Naive thymus-derived CD4-positive, alpha-beta T cell (primary cell): ENCODE measurements at places on chromosomes 6 and 20. TPM values are rescaled to one million over a fixed set of nuclear protein-coding genes. Genes with fewer than 3 reads are reported as not detected.

DNA sequence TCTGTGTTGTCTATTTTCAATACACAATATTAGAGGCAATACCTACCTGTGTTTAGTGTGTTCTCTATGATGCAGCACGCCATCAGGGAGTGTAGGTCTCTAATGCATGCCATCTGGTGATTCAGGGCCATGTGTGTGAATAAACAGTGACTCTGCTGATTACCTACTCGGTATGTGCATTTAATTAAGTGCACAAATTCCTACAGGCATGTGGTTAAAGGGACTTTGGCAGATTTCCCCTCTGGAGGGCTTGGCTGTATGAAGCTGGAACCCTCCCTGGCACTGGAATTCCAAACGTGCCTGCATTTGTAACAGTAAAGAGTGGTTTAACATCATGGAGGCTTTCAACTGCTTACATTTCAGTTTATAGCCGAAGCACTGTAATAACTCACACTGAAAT is 401.5 kb upstream of the SASH1 start:
- DNase-seq, result no peak
- H3K27ac ChIP-seq, result no peak overlapping the region
- no peaks in the 10 kb centered on the region for H3K27me3 ChIP-seq
- no peaks in the 10 kb centered on the region for H3K36me3 ChIP-seq
- H3K4me1 ChIP-seq, result no peaks in the 10 kb centered on the region

DNA sequence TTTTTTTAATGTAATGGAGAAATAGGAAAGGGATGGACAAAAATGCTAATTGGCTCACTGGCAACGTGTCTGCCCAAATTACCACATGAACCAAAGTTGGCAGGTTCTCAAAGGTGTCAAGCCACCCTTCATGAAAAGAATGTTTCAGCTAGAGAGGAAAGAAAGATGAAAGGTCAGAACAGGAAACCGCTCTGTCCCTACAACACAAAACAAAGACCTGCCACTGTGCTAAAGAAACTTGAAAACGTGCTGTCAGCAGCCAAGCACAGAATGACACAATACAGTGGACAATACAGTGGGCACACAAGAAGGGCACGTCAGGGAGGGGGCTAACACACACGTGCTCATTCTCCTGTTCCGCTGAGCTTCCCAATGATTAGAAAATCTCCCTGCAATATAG is 4.9 kb downstream of the PREP start:
- no peak for DNase-seq
- H3K4me1 ChIP-seq, result peaks cover 34% of the 10 kb centered on the region
- no peak overlapping the region for H3K27ac ChIP-seq
- H3K27me3 ChIP-seq, result no peaks in the 10 kb centered on the region
- H3K36me3 ChIP-seq, result peaks cover 6% of the 10 kb centered on the region
- H3K4me3 ChIP-seq, result no peak overlapping the region

DNA sequence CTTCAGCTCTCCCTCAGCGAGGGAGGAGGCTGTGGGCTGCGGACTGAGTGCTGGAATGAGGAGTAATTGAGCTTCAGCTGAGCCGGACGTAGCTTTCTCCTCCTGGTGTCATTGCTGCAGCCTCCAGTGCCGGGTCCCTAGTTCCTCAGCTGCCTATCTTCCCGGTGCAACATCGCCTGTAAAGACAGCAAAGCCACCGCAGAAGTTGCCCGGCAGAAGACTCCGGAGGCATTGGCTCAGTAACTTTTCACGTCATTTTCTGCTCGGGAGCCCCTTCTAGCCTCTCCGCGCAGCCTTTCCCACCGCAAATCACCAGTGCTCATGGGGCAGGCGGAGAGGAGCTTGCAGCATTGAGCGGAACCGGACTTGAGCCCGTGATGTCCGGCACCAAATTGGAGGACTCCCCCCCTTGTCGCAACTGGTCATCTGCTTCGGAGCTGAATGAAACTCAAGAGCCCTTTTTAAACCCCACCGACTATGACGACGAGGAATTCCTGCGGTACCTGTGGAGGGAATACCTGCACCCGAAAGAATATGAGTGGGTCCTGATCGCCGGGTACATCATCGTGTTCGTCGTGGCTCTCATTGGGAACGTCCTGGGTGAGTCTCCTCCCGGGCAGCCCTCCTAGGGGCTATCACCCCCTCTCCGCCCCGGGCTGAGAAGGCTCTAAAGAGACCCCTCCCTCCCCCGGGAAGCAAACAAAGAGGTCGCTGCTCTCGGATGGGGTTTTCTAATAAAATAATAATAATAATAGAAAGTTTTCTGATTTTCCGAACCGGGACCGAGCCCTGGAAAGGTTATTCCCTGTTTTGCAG is at the start of gene HCRTR2:
Gene HCRTR2 (plus strand): TSS at position 305 of the 816 bp plus-strand sequence. CDS start 73 bp downstream, at position 378.
- no peaks in the 10 kb centered on the region for H3K36me3 ChIP-seq
- H3K4me1 ChIP-seq, result no peaks in the 10 kb centered on the region
- H3K27ac ChIP-seq, result no peak within 1 kb of the TSS
- H3K4me3 ChIP-seq, result no peak within 1 kb of the TSS
- DNase-seq, result no peak

DNA sequence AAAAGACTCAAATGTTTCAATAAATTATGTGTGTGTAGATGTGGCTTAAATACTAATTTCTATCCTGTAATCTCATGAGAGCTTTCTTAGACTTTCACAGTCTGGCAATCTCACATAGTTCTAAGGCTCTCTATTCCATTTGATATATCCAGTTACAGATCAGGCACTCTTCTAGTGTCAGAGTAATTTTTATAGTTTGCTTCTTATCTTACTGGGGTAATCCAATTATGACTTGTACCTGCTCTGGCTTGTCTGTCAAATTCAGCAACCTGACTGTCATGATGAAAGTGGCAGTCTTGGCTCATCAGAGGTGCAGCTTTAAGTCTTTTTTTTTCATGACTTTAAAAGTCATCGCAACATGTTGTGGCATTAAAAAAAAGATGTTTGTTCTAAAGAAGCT is 513.2 kb upstream of the MAN1A1 start:
- H3K4me3 ChIP-seq, result no peak overlapping the region
- H3K36me3 ChIP-seq, result no peaks in the 10 kb centered on the region
- no peak for DNase-seq

DNA sequence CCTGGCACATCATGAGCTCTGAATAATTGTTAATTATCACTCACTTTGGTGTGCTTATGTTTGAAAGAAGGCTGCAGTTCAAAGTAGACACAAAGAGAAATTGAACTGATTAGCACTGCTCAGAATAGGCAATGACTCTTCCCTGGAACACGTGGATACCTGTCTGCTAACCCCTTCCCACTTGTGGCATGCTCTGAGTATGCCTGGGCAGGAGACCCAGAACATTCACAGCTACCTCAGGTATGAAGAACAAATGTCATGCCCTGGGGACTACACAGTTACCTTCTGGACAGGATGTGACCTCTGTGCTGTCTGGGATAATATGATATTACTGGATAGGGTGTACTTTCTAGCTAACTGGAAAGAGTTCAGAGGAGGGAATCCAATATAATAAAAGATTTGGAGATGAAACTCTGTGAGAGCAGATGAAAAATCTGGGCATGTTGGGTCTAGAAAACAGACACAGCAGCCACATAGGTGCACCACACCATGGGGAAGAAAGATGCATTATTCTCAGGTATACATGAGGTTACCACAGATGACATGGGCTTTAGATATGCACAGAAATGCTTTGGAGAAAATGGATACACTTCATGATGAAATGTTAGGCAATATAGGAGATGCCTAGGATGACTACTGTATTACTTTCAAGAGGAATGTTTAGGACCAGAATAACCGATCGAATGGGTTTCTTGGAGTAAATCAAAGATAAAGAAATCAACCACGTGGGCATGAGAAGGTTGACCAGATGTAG is 324.2 kb upstream of the PREP start:
- no peaks in the 10 kb centered on the region for H3K36me3 ChIP-seq
- H3K4me1 ChIP-seq, result no peaks in the 10 kb centered on the region
- no peak overlapping the region for H3K27ac ChIP-seq
- H3K27me3 ChIP-seq, result no peaks in the 10 kb centered on the region

GRCh38 chr6:7960848-7961247 is 50.3 kb upstream of the TXNDC5 start:
- no peaks in the 10 kb centered on the region for H3K4me1 ChIP-seq
- no peak for DNase-seq
- no peak overlapping the region for H3K4me3 ChIP-seq

The COMMD7 gene
- 61.0 and 66.3 TPM in 2 replicates for total RNA-seq

The SRSF12 gene
- total RNA-seq, result 0.56 TPM

DNA sequence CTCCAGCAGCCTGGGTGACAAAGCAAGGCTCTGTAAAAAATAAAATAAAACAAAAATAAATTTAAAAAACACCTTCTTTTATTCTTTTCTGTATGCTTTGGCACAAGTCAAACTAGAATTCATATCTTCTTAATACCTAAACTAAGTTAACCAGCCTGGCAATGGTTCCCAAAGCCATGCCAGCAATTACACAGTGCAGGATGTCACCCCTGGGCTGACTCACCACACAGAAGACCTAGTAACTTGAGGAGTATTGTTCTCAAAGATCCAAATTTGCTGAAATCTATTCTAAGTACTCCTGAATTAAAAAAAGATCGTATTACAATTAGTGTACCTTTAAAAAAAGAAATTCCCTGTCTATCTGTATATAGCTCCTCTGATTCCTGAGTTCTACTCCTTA is 162.7 kb upstream of the SGK1 start:
- DNase-seq, result no peak
- H3K27me3 ChIP-seq, result no peaks in the 10 kb centered on the region
- H3K4me1 ChIP-seq, result no peaks in the 10 kb centered on the region
- no peaks in the 10 kb centered on the region for H3K36me3 ChIP-seq

The PKIG gene
- total RNA-seq, result 3.3 TPM

DNA sequence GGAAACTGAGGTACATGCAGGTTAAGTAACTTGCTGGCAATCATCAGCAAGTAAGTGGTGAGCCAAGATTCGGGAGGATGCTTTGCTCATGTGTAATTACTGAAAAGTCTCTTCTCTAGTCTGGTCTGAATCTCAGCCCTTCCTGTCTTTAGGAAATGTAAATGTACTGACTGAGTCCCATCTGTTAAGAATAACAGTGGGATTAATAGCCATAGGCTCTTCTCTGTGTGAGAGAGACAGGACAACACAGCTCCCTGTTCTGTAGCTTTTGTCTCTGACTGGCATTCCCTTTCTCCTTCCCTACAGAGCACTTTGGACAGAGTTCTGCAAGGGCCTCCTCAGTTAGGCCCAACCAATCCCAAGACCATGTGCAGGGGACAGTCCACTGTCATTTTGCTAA is 131.3 kb upstream of the OGFRL1 start:
- no peak overlapping the region for H3K27ac ChIP-seq
- DNase-seq, result no peak
- H3K36me3 ChIP-seq, result no peaks in the 10 kb centered on the region
- no peaks in the 10 kb centered on the region for H3K27me3 ChIP-seq

DNA sequence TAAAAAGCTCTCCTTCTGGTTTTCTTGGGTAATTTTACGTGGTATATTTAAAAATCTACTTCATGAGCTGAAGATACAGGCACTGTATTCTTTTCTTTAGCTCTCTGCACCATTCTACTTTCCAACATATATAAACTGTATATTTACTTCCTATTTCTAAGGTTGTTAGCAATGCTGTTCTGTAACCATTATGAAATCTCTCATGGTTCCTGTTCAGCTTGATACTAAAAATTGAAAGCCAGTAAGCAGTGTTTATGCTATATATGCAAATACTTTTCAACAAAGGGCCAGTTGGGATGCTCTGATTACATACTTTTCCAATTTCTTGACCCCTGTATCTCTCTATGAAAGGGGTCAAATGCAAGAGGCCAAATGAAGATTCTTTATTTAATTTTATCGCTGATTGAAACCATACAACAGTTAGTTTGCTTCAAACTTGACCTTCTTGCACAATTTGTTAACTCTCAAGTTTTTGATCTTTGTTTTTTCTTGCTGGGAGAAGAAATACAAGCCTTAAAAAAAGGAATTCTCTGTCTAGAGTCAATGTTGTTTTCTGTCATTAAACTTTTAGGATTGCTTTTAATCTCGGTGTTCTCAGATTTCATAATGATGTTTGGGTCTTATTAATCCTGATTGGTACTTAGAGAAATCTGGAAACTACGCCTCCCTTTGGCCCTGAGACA is 223.2 kb downstream of the PRL start:
- H3K27ac ChIP-seq, result no peak overlapping the region
- no peak overlapping the region for H3K4me3 ChIP-seq
- H3K27me3 ChIP-seq, result no peaks in the 10 kb centered on the region
- no peaks in the 10 kb centered on the region for H3K36me3 ChIP-seq

DNA sequence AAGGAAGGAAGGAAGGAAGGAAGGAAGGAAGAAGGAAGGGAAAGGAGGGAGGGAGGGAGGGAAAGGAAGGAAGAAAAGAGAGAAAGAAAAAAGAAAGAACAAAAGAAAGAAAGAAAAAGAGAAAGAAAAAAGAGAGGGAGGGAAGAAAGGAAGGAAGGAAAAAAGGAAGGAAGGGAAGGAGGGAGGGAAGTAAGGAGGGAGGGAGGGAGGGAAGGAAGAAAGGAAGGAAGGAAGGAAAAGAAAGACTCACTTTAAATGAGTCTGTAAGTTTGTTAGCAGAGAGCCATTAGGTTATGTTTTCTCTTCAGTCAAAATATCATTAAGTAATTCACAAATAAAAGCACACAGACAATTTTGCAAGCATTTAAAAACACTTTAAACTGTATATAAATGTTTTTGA is 44.0 kb upstream of the SASH1 start:
- no peaks in the 10 kb centered on the region for H3K36me3 ChIP-seq
- no peak for DNase-seq
- no peak overlapping the region for H3K4me3 ChIP-seq
- no peaks in the 10 kb centered on the region for H3K4me1 ChIP-seq

DNA sequence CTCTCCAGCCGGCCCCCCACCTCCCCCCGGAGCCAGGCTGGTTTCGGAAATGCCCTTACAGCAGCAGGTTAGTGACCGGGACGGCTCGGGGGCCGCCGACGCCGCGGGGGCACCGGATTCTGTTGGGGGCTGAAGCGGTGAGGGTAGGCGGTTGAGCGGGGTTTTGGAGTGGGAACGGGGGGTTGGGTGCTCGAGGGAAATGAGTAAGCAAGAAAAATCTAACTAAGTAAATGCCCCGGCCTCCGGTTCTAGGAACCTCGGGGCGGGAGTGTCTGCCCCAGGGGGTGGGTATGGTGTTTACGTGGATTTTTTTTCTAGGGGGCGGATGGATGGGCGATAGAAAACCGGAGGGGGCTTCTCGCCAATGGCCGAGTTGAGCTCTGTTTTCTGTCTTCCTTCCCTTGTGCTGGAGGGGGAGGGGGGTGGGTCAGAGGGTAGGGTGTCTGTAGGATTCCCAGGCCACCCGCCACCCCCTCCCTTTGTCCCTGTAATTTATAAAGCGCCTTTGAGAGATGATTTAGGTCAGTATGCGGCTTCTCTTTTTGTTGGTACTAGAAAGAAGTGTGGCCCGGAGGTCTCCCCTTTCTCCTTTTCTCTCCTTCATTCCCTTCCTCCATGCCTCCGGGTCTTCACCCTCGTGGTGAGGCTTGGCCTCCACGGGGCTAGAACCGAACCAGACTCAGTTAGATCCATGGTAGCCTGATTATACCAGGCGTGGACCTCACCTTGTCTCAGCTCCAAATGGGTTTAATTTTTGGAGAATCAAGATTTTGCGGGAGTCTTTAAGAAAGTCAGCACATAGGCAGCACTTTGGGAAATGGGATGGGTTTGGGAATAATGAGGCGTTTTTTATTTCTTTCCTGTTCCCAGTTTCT is 2.3 kb downstream of the E2F3 start:
- peak overlapping the region; percentile 75 for H3K27ac ChIP-seq
- peaks cover 47% of the 10 kb centered on the region for H3K4me1 ChIP-seq
- H3K36me3 ChIP-seq, result no peaks in the 10 kb centered on the region

The IDH3B gene
- total RNA-seq, result 107 TPM

The CPXM1 gene
- total RNA-seq, result 0.19 TPM
